Naive thymus-derived CD8-positive, alpha-beta T cell (primary cell): ENCODE measurements at places on chromosomes 4 and X. TPM values are rescaled to one million over a fixed set of nuclear protein-coding genes. Genes with fewer than 3 reads are reported as not detected.

DNA sequence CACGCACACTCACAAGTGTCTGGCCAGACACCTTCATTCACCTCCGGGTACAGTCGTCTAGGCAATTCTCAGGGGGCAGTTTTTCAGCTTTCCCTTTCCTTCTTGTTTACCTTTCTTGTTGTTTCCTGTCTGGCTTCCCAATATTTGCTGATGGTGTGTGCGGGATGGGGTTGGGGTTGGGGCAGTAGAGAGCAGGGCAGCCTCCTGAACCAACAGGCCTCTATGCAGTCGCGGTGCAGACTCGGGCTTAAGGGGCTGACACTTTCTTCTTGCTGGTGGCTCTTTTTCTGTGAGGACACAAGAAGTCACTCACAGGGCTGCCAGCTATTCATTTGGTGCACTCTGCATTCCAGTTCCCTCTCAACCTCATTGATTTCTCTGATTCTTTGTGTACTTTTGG, 56.4 kb downstream of the NBDY start:
- DNase-seq = no peak
- no peak overlapping the region for H3K4me3 ChIP-seq
- peak overlapping the region; percentile 76 for H3K27ac ChIP-seq
- H3K4me1 ChIP-seq = peaks cover 39% of the 10 kb centered on the region
- H3K27me3 ChIP-seq = no peaks in the 10 kb centered on the region

DNA sequence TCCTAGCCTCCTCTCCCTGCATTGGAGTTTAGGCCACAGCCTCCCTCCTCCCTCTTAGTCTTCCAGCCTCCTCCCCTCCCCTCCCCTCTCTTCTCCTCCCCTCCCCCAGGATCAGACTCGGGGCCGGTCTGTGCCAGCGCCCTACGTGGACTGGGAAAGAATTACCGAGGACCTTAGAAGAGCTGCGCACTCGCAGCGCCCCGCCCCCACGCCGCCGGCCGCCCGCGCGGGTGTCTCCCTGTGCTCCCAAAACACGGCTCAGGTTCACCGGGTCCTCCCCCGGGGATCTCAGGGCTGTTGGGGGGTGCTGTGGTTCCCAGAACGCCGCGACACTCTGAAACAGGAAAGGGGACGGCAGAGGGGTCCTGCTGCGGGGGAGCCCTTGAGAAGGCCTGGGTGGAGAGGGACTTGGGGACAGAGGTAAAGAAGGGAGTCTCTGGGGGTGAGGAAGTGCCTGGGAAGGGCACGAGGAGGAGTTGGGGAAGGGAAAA, 122.3 kb upstream of the TBL1X start:
- peaks cover 35% of the 10 kb centered on the region for H3K4me1 ChIP-seq

DNA sequence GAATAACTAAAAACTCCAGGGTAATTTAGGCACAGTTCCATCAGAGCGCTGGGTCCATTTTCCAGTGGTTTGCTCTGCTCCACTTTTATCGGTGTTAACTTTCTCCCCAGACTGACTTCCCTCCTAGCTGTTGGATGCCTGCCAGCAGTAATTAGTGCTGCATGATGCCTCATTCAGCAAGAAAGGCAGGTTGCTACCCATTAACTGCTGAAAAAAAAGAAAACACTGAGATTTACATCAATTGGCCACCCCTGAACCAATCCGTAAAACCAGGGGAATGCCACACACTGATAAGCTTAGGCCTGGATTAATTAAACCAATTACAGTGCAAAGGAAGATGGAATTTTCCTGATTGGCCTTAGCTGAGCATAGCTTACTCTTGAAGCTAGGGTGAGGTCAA, 182.4 kb upstream of the CXXC4 start:
- no peaks in the 10 kb centered on the region for H3K4me1 ChIP-seq
- peaks cover 3% of the 10 kb centered on the region for H3K27me3 ChIP-seq
- no peaks in the 10 kb centered on the region for H3K36me3 ChIP-seq
- H3K27ac ChIP-seq = no peak overlapping the region
- H3K4me3 ChIP-seq = no peak overlapping the region
- no peak for DNase-seq

The UCP1 gene
- total RNA-seq = not detected

DNA sequence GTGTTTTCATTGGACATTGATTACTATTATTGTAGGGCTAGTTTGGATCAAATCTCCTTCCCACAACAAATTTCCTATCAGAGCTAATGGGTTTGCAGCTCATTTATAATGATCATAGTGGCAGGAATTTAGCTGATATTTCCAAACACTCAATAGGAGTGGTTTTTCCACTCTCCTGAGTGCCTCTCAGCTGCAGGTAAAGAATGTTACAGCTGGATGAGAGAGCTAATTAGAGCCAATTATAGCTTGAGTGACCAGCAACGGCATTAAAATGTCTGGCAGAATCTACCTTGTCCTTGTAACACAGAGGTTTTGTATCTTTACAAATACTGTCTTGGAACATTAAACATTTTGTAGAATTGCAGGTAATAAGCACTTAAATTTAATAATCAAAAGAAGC, 602.8 kb upstream of the EPHA5 start:
- DNase-seq = no peak
- no peaks in the 10 kb centered on the region for H3K4me1 ChIP-seq
- H3K36me3 ChIP-seq = no peaks in the 10 kb centered on the region
- H3K27ac ChIP-seq = no peak overlapping the region

The NAT8L gene
- total RNA-seq = 0.05 TPM

DNA sequence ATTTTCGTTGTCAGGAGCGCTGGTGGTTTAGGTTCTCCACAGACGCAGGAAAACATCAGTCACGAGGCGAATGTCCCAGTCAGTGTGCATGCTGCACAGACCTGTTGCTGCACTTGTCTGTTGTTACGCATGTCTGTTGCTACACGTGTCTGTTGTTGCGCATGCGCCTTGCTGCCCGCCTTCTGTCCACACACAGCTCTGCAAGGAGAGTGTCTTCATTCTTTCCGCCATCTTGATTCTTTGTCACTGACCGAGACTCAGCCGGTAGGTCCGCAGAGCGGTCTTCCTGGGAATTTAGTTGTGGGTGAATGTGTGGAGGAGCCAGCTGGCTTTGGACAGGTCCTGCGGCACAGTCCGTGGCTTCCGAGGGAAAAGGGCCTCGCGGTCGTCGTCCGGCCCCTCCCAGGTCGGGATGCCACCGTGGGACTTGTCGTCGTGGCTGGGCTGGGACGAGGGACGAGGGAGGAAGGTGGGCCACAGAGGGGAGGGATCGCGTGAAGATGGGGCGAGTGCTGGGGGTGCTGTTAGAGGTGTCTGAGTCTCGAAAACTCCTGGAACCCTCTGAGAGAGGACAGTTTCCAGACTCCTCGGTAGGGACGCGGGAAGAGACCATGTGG, at the start of gene PAGE2B:
Gene PAGE2B (plus strand): TSS at position 180 of the 617 bp plus-strand sequence. CDS start 1,012 bp downstream, outside the sequence.
- H3K27me3 ChIP-seq = peaks cover 28% of the 10 kb centered on the region
- peaks cover 2% of the 10 kb centered on the region for H3K36me3 ChIP-seq
- no peak for DNase-seq
- peak within 1 kb of the TSS; percentile 69 for H3K27ac ChIP-seq
- H3K4me1 ChIP-seq = peaks cover under 1% of the 10 kb centered on the region

DNA sequence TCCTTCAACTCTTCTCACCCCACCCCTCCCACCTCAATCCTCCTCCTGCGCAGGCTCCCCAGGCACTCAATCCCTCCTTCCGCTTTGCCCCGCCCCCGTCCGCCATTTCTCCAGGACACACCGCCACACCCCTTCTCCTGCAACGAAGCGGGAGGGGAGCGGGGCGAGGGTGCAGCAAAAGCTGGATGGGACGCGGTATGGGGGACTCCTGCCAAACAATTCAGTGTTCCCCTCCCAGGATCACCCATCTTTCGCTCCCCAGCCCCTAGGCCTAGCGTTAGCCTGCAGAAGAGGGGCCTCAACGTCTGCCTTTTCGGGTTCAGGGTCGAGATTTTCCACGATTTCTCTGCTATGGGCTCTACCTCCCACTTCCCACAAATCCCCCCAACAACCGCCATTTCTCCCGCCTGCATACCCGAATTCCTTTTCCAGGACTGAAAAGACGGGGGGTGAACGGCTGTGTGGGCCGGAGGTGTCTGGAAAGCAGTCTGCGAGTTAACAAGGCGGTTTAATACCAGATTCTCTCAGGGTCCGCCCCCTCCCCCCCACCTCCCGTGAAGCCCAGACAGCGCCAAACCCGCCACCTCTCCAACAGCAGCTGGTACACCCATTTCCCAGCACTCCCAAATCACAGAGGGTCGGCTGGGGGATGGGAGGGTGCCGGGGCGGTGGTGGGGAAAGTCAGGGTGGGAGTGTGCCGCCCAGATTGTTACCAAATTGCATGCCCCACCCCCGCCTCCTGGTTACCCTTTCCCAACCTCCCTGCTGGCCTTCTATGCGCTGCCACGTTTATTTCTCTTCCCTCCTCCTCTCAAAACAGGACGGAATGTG, 774 bp downstream of the ARMCX2 start:
- DNase-seq = peak; percentile 45
- peak overlapping the region; percentile 88 for H3K4me3 ChIP-seq
- H3K27me3 ChIP-seq = no peaks in the 10 kb centered on the region
- no peaks in the 10 kb centered on the region for H3K36me3 ChIP-seq

DNA sequence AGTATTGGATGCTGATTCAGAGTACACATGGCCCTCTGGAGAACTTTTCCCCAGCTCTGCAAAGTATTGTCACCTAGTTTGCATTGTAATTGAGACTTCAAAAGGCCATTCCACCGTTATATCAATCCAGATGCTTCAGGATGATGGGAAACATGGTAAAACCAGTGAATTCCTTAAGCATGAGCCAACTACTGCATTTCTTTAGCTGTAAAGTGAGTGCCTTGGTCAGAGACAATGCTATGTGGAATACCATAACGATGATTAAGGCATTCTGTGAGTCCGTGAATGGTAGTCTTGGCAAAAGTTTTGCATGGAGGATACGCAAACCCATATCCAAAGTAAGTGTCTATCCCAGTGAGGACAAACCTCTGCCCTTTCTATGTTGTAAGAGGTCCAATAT, 355.2 kb downstream of the DCAF12L2 start:
- no peak for DNase-seq
- no peaks in the 10 kb centered on the region for H3K36me3 ChIP-seq
- no peaks in the 10 kb centered on the region for H3K27me3 ChIP-seq

GRCh38 chrX:137118536-137118935, 84.7 kb upstream of the GPR101 start:
- no peak overlapping the region for H3K27ac ChIP-seq
- H3K4me3 ChIP-seq = no peak overlapping the region
- H3K4me1 ChIP-seq = no peaks in the 10 kb centered on the region
- no peaks in the 10 kb centered on the region for H3K36me3 ChIP-seq

The AADAT gene
- not detected for total RNA-seq

DNA sequence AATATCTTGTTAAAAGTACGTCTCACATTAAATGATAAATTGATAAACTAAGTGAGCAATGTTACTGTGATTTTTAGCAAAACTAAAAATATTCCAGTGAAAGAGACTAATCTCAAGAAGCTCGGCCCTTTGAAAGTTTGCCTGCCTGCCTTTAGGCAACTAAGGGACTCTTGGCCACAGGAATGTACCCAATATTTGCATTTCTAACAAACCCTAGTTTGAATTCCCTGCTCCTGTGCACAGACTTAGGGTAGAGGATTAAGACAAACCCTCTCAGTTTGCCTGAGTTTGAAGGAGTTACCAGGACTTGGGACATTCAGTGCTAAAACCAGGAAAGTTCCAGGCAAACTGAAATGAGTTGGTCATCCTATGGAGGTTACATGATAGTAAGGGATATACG, 157.1 kb downstream of the SCFD2 start:
- H3K4me1 ChIP-seq = no peaks in the 10 kb centered on the region
- no peak for DNase-seq
- H3K27me3 ChIP-seq = no peaks in the 10 kb centered on the region
- H3K27ac ChIP-seq = no peak overlapping the region
- H3K4me3 ChIP-seq = no peak overlapping the region
- peaks cover 5% of the 10 kb centered on the region for H3K36me3 ChIP-seq

The IRS4 gene
- not detected for total RNA-seq

- H3K27me3 ChIP-seq = no peaks in the 10 kb centered on the region
- H3K4me3 ChIP-seq = no peak overlapping the region
- H3K4me1 ChIP-seq = peaks cover 12% of the 10 kb centered on the region
- peak; percentile 40 for DNase-seq
- H3K36me3 ChIP-seq = no peaks in the 10 kb centered on the region
- no peak overlapping the region for H3K27ac ChIP-seq
These were observed 5.8 kb upstream of the TET2 start for GRCh38 chr4:105140684-105141490.

The F8 gene
- 1.6 TPM for total RNA-seq

The KLF8 gene
- total RNA-seq = 2.4 TPM

DNA sequence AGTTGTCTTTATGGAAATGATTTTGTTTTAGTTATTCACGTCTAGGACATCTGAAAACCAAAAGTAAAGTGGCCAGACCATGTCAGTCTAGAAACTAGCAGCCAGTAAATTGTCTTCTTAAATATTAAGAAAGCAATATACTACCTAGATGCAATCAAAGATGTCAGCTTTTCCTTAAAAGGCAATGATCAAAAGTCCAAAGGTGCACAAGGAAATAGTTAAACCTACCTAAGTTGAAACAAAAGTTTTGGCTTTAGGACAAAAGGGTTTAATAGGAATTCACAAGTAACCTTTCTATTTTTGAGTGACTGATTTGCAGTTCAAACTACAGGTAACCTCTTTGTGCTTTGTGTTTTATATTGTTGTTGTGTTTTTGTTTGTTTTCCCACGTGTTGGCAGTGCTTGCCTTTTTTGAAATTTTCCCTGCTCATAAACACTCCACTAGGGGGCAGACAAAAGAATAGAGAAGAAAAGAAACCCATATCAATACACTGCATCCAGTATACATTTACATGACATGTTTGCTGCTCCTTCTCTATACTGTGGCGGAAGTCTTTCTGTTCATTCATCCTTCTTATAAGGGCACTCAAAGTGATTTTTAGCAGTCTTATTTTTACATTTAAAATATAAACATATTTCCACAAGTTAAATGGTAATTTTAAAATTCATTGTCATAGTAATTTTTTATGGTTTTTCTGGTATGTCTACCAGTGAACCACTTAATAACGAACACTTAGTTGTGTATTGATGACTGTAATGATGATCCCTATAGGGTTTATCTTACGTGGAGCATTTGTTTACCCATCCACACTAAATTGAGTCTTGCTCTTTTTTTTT, 62.7 kb downstream of the GAB1 start:
- H3K27ac ChIP-seq = no peak overlapping the region
- DNase-seq = peak; percentile 28
- no peaks in the 10 kb centered on the region for H3K36me3 ChIP-seq
- no peak overlapping the region for H3K4me3 ChIP-seq
- H3K4me1 ChIP-seq = no peaks in the 10 kb centered on the region

GRCh38 chr4:80072228-80072743, 743 bp downstream of the ANTXR2 start:
- peak overlapping the region; percentile 97 for H3K4me3 ChIP-seq
- DNase-seq = peak; percentile 29
- H3K36me3 ChIP-seq = no peaks in the 10 kb centered on the region
- peak overlapping the region; percentile 97 for H3K27ac ChIP-seq

GRCh38 chrX:84108584-84108983, 79.4 kb downstream of the RPS6KA6 start:
- H3K36me3 ChIP-seq = no peaks in the 10 kb centered on the region
- no peak for DNase-seq
- H3K27me3 ChIP-seq = no peaks in the 10 kb centered on the region
- H3K4me1 ChIP-seq = no peaks in the 10 kb centered on the region
- H3K4me3 ChIP-seq = no peak overlapping the region
- H3K27ac ChIP-seq = no peak overlapping the region
